ENCODE measurements at places on chromosomes 5 and 9. TPM values are rescaled to one million over a fixed set of nuclear protein-coding genes. Genes with fewer than 3 reads are reported as not detected.

DNA sequence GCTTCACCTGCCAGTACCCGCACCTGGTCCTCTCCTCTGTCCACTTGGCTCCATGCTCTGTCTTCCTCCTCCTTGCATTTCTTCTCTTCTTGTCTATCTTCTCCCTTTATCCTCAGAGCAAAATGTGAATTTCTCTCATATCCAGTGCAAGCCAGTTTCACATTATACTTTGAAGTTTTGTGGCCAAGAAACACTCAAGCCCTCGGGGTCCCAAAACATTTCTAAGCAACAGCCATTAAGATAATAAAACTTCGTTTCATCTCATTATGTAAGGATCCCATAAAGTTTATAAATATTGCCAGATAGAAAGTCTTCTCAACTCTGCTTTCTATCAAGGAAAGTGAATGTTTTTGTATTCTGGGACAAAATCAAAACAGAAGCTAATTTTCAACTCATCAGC lies 178.8 kb downstream of the SNX18 start:
- no peak for DNase-seq

DNA sequence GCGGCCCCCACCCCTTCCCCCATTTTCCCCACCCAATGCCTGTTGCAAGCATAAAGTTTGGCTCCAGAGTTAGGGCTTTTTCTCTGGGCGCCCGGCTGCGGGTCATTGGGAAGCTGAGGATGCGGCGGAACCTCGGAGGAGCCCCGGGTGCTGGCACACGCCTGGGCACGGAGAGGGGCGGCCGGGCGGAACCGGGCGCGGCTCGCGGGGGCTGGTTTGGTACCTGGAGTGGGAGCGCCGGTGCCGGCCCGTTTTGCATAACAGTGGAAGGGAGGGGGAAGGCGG lies 1.2 kb downstream of the PPARGC1B start:
- DNase-seq: peak; percentile 89

Gene PCDHB14
- total RNA-seq: 4.1 TPM

Gene FOXD4L4
- not detected for total RNA-seq

GRCh38 chr9:112878752-112879151 lies 11.9 kb downstream of the SLC46A2 start:
- no peak for DNase-seq

GRCh38 chr5:137394380-137394779 lies 104.7 kb downstream of the SPOCK1 start:
- DNase-seq: no peak

DNA sequence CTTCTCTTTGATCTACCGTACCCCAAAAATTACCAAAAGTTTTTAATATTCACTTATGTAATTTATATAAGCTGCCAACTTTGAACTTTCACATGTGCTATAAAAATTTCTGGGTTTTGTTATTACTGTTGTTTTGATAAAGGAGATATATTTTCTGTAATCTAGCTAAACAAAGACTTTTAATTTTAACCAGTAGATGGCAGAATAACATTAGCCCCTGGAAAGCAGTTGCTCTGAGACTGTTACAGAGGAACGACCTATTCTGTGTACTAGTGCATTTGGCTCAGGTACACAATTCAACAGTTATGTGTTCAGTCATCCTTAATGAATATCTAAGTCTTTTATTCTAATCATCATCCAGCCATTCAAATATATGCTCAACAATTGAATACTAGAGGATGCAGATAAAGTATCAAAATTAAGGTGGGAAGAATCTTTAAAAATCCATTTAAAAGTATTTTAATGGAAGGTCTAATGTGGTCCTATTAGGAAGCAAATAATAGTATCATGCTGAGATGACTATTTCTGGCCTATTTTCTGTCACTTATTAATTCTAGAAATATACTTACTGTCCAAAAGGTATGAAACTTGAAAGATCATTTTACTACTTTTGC lies 8.6 kb downstream of the KLHL9 start:
- DNase-seq: no peak

DNA sequence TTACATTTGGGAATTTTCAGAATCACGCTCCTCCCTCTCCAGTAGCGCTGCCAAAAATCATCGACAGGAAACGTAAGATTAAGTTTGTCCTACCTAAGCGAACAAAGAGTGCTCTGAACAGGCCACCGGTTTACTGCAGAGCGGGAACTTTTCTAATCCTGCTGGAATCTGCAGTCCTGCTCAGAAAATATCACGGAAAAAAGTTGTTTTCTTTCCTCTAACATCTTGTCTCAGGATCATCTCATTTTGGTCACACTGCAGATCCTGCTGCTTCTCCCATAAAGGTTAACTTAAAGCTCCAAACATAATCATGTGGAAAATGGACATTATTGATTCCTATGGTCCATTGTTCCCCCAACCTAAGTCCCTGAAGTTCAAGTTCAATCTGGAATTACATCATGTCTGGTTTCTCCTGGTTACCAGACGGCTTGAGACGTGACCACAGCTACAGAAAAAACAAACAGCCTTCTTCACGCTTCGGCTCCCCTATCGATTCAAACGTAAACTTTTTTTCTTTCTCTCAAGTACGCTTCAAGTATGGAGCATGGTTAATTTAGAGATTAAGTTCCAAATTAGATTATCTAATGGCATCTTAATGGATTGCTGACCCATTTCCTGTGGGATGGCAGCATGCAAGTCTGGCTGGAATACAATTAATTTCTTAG lies 217.6 kb downstream of the NFIB start:
- DNase-seq: no peak

GRCh38 chr9:33818167-33818846 lies 1.3 kb downstream of the UBE2R2 start:
- peak; percentile 78 for DNase-seq

DNA sequence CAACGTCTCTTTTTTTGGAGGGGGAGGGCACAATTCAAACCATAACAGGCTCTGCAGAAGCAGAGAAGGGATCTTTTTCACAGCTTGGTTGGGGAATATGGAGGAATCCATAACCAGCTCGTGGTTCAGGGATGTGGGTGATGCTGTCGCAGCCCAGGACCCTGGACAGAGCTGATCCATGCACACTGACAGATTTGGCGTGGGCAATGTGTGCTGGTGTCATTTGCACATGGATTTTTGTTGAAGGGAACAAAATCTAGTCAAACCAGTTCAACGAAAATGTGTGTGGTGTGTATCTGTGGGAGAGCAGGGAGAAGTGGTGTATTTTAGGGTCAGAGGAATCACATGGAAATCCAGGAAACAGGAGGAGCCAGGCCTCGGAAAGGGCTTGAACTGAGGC lies 4.2 kb downstream of the DOCK2 start:
- DNase-seq: no peak

Gene MRPL50
- 16.5 TPM for total RNA-seq

Gene HAVCR1
- not detected for total RNA-seq

DNA sequence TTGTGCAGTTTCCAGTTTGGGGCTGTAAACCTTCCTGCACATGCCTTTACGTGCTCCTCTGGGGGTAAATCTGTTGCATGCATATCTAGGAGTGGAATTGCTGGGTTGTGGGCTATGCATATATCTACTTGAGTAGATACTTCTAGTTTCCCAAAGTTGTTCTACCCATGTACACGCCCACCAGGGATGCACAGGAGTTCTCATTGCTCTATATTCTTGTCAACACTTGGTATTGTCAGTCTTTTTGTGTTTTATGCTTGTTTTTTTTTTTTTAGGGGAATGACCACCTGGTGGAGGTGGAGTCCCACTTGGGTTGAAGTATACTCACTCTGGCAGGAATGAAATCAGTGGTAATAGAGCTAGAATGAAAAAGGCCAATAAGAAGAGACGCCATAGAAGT lies 23.0 kb downstream of the FOXE1 start:
- DNase-seq: no peak

DNA sequence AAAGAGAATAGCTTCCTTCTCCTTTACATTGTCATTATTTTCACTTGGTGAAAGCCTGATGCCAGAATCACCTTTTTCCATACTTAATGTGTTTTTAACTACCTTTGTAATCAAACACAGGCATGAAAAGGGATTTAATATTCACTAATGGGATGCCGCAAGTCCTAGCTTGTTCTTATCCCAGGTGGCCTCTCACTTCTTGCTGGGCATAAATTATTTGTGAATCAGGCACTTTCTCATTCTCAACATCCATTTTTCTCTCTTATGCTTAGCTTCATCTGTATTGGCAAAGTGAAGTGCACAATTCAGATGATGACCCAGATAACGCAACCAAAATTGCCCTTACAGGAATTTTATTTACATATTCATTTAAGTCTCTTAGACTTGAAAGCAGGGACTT lies 10.9 kb downstream of the ACTL7B start:
- no peak for DNase-seq

GRCh38 chr9:72305102-72305546 lies 59.9 kb downstream of the ZFAND5 start:
- peak; percentile 88 for DNase-seq

Data from Right ventricle myocardium inferior (tissue), 1 donor.